HFFc6 (cell line): ENCODE measurements at places on chromosomes 7 and 10.

DNA sequence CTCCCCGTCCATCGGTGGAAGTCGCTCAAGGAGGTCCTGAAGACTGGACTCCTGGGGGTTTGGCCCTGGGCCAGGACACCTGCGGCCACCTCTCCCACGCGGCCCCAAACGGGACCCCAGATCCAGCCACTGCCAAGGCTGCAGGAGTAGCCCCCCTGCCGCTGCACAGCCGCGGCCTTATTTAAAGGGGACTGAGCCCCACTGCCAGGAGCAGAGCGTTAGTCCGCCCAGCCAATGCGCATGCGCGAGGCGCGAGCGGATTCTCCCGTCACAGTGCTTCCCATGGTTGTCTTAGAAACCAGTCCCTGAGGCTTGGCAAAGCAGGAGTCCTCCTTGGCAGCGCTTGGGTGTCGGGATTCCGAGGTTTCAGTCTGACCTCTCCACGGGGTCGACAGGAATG lies 320.0 kb downstream of the ZNF716 start:
- H3K27ac ChIP-seq: no peak overlapping the region
- H3K4me1 ChIP-seq: no peaks in the 10 kb centered on the region
- DNase-seq: no peak
- peaks cover 9% of the 10 kb centered on the region for H3K36me3 ChIP-seq
- peaks cover 3% of the 10 kb centered on the region; the same call in 1 of the 2 replicates for H3K27me3 ChIP-seq

- H3K36me3 ChIP-seq: no peaks in the 10 kb centered on the region
- no peaks in the 10 kb centered on the region for H3K4me1 ChIP-seq
- H3K4me3 ChIP-seq: no peak overlapping the region
- no peak for DNase-seq
- H3K27ac ChIP-seq: no peak overlapping the region
Observed at GRCh38 chr7:124810605-124811004, 45.0 kb upstream of the GPR37 start.

DNA sequence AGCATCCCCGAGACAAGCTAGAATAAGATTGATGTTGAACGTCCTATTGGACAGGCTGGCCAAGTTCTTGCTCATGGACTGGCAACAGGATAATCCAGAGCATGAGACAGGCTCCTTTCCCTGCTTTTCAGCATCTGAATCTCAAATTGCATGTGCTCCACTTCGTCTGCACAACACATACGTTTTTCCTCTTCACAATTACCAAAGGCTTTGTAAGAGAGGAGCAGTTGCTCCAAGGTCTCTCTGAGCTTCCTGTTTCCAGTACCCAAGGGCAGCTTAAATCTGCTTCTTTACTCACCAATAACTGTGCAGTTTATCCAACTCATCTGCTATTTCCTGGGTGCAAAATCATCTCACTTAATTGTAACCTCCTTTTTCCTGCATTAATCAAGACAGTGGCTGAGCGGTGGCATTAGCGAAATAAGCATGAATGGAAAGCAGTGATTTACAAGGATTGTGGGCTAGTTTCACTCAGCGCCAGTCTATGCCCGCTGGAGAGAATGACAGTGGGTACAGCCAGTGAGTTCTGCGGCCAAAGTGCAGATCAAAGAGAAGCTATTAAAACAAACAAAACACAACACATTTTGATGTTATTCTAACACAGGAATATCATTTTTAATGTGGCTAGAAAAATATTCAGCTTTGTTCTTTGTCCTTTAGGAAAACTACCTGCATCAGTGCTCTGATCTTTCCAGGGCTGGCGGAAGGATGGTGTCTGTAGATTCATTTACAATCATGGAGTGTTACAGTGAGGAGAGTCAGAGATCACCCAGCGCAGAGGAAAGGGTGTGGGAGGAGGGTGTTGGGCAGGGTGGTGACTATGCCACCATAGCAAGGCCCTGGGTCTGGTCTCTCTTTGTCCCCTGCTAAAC lies 79.8 kb downstream of the CHN2 start:
- no peak for DNase-seq
- no peaks in the 10 kb centered on the region; the same call in 1 of the 2 replicates for H3K36me3 ChIP-seq
- peaks cover 2% of the 10 kb centered on the region; the same call in 1 of the 2 replicates for H3K27me3 ChIP-seq

- no peak for DNase-seq
- no peak overlapping the region for H3K27ac ChIP-seq
- H3K36me3 ChIP-seq: no peaks in the 10 kb centered on the region
- H3K27me3 ChIP-seq: no peaks in the 10 kb centered on the region
- no peak overlapping the region for H3K4me3 ChIP-seq
Observed at GRCh38 chr7:14376711-14377110, 387.2 kb upstream of the ETV1 start.

GRCh38 chr10:103673606-103674005 lies 180.1 kb downstream of the NEURL1 start:
- peaks cover 3% of the 10 kb centered on the region for H3K27me3 ChIP-seq
- 0 out of 2 replicates have a peak overlapping the region, but pooled peaks have one; percentile 31 for H3K27ac ChIP-seq
- DNase-seq: no peak

- DNase-seq: no peak
- H3K4me3 ChIP-seq: no peak overlapping the region
- no peak overlapping the region for H3K27ac ChIP-seq
- H3K4me1 ChIP-seq: no peaks in the 10 kb centered on the region; the same call in 1 of the 2 replicates
- no peaks in the 10 kb centered on the region for H3K27me3 ChIP-seq
Observed at GRCh38 chr7:147586526-147586925, 1004.0 kb upstream of the C7orf33 start.

DNA sequence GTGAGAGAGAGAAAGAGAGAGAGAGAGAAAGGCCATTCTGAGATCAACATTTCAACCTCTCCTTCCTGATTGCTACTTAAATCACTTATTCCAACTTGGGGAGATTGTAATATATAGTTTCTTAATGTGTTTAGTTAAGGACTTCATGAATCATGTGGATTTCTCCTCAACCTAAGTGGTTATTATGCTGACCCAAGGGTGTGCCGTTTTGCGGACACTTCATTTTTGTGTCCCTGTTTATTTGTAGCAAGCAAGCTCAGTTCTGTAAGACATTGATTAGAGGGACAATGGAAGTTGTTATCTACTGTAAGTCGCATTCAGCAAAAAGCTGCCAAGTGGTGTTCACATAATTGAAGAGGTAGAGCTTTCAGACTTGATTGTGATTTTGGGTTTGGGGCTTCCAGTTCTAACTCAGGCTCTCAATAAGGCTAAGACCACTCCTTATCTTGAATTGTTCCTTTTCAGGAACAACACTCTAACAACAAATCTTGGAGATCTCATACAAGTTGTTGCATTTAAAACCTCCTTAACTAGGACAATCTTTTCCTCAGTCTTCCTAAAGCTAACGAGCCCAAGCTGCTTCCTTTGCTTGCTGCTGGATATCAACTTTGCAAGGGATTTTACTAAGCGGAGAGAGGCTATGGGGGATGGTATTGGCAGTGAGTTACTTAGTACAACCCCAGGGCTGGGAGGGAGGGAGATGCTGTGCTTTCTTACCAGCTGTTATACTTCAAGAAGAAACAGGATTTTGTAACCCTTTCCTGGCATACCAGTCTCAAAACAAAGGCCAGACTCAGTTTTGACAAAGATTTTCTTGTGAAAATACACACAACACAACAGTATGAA lies 19.8 kb upstream of the COL1A2 start:
- peaks cover 76% of the 10 kb centered on the region for H3K4me1 ChIP-seq
- peak overlapping the region; percentile 92 for H3K27ac ChIP-seq
- no peaks in the 10 kb centered on the region for H3K27me3 ChIP-seq

DNA sequence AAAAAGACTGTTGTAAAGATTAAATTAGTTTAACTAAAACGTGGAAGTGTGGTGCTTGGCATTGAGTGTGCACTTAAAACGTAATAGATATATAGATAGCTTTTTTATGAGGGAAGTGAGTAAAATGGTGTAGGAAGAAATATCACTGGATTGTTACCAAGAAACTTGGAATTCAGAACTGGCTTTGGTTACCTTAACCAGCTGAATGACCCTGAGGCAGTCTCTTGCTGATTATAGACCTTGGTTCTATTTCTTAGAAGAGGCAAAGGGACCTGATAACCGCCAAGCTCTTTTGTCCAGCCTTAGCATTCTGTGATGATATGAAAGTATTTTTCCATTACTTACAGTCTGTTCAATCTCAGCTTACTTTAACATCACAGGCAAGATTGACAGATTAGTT lies 3.8 kb downstream of the REEP3 start:
- no peak overlapping the region for H3K4me3 ChIP-seq
- no peak overlapping the region for H3K27ac ChIP-seq
- peaks cover 45% of the 10 kb centered on the region for H3K4me1 ChIP-seq

- peaks cover 21% of the 10 kb centered on the region for H3K36me3 ChIP-seq
- peak; percentile 99 for DNase-seq
- H3K4me1 ChIP-seq: peaks cover 73% of the 10 kb centered on the region
- no peaks in the 10 kb centered on the region for H3K27me3 ChIP-seq
- H3K27ac ChIP-seq: peak overlapping the region; percentile 99
- peak overlapping the region; percentile 39; the same call in 1 of the 2 replicates for H3K4me3 ChIP-seq
Observed at GRCh38 chr10:78255796-78256638, 222.4 kb downstream of the RPS24 start.

DNA sequence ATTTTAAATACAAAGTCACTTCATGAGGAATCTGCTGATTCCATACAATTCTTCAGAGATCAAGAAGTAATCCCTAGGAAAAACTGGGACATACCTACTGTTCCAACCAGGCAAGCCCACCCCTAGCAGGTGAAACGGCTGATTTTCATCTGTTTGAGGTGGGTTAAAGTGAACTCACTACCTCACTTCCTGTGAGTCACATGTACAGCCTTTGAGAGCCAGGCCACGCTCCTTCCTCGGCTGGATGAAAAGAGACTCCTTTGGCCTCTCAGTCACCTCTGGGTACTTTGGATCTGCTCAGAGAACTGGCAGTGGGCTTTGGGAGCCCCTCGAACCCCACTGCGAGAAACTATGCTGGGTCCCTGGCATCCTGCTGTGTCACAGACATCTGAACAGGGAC lies 68.2 kb downstream of the CHST15 start:
- DNase-seq: no peak
- no peak overlapping the region for H3K4me3 ChIP-seq
- no peaks in the 10 kb centered on the region; the same call in 1 of the 2 replicates for H3K4me1 ChIP-seq
- peaks cover 12% of the 10 kb centered on the region for H3K27me3 ChIP-seq
- no peaks in the 10 kb centered on the region for H3K36me3 ChIP-seq

DNA sequence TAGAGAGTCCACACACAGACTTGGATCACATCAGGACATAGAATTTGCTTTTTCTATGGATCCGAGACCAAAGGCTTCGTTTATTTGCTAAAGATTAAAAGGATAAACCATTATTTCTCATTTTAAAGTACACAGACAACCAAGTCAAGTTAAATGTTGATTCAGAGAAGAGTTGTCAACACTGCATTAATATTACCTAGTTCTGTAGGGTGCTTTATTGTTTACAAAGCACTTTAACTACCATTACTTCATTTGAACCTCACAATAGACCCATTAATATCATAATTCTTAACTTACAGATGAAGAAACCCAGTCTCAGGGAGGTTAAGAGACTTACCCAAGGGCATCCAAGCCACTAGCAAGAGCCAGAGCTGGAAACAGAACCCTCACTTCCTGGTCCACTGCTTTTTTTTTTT lies 43.2 kb upstream of the GSAP start:
- no peaks in the 10 kb centered on the region for H3K36me3 ChIP-seq
- DNase-seq: no peak
- no peak overlapping the region for H3K4me3 ChIP-seq

DNA sequence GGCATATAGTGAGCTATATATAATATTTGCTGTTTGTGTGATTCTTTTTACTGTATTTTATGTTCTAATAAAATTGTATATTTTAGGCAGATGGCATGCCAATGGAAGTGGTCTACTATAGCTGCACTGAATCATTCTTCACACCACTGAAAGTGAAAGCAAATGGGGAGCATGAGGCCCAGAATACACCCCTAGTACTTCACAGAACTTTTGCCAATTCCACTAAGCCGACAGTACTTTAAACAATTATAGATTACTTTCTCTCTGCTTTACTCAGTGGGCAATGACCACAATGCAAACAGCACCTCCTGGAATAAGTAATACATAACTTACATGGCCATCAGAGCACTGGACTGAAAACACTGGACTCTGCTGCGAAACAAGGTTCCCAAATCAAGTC lies 70.2 kb downstream of the ANKRD26 start:
- DNase-seq: no peak
- H3K27me3 ChIP-seq: no peaks in the 10 kb centered on the region; the same call in 1 of the 2 replicates
- H3K4me1 ChIP-seq: peaks cover 5% of the 10 kb centered on the region; the same call in 1 of the 2 replicates

DNA sequence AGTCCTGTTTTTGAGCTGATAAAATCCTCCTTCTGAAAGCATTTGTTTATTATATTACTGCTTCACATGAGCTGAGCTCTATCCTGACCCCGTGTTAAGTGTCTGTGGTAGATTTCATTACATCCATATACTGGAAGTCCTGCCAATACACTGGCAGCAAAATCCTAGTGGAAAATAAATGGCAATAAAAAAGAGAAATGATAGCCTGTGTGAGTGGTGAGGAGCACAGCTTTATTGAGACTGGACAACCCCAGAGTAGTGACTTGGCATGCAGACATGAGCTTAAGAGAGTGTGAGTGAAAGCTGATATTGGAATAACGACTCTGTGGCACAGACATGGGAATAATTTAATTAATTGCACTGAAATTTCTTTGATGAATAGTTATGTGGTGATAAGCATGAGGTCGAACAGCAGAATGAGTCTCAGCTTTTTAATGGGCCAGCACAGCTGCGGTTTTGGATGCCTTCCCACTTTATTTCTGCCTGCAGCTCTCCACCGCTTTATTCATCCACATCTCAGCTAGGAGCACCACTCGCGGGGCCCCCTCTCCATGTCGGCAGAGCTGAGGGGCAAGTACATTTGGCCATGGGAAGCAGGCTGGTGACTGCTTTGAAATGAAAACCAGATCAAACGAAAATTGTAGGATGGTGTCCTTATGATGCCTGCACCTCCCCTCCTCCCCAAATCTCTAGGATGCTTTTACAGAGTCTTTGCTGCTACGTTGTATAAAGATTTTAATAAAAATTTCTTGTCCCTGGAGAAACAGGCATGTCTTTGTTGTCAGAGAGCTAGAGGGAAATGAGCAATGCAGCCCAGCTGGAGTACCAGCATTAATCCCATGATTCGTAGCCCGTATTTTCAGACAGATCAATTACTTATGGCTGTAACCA lies 494.3 kb downstream of the AUTS2 start:
- H3K27me3 ChIP-seq: no peaks in the 10 kb centered on the region
- no peak overlapping the region for H3K27ac ChIP-seq
- H3K4me1 ChIP-seq: no peaks in the 10 kb centered on the region

DNA sequence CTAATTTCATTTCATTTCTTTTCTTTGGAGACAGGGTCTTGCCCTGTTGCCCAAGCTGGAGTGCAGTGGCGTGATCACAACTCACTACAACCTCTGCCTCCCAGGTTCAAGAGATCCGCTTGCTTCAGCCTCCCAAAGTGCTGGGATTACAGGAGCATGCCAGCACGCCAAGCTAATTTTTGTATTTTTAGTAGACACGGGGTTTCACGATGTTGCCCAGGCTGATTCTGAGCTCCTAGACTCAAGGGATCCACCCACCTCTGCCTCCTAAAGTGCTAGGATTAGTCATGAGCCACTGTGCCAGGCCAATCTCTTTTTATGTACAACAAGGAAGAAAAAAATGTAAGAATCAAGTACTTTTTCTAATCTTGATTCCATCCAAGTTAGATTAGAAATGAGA lies 10.7 kb upstream of the KMT2E start:
- peaks cover 3% of the 10 kb centered on the region; the same call in 1 of the 2 replicates for H3K27me3 ChIP-seq
- peak overlapping the region; percentile 80 for H3K4me3 ChIP-seq
- peaks cover 89% of the 10 kb centered on the region for H3K4me1 ChIP-seq
- DNase-seq: peak; percentile 79

GRCh38 chr10:58511765-58512490 lies 744 bp upstream of the BICC1 start:
- no peak for DNase-seq
- H3K27me3 ChIP-seq: peaks cover 2% of the 10 kb centered on the region; the same call in 1 of the 2 replicates
- H3K36me3 ChIP-seq: peaks cover 13% of the 10 kb centered on the region
- peaks cover 23% of the 10 kb centered on the region for H3K4me1 ChIP-seq
- H3K4me3 ChIP-seq: peak overlapping the region; percentile 86

GRCh38 chr7:101677797-101678479 lies 48.8 kb upstream of the MYL10 start:
- DNase-seq: no peak
- H3K4me1 ChIP-seq: peaks cover 34% of the 10 kb centered on the region
- H3K4me3 ChIP-seq: no peak overlapping the region
- H3K27me3 ChIP-seq: no peaks in the 10 kb centered on the region; the same call in none of the 2 replicates
- 0 out of 2 replicates have a peak, but pooled peaks cover 4% of the 10 kb centered on the region for H3K36me3 ChIP-seq
- peak overlapping the region; percentile 40; the same call in 1 of the 2 replicates for H3K27ac ChIP-seq
